ENCODE measurements at places on chromosomes 2 and 18.

- no peak for DNase-seq
Measured at GRCh38 chr2:197626965-197627625, 48.3 kb downstream of the RFTN2 start.

DNA sequence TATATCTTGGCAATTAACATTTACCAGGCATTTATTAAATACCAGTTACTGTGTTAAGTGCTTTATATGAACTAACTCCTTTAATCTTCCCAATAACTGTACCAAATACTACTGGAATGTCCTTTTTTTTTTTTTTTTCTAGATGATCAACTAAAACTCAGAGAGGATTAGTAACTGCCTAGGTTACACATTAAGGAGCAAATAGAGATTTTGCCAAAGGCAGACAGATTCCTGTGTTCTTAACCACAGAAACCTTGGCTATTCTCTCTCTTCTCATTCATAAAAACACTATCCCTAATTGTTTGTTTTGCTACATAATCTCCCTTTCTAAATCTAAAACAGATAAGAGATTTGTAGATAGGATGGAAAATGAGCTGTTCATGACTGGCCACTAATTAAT, 13.3 kb downstream of the DHX57 start:
- no peak for DNase-seq

DNA sequence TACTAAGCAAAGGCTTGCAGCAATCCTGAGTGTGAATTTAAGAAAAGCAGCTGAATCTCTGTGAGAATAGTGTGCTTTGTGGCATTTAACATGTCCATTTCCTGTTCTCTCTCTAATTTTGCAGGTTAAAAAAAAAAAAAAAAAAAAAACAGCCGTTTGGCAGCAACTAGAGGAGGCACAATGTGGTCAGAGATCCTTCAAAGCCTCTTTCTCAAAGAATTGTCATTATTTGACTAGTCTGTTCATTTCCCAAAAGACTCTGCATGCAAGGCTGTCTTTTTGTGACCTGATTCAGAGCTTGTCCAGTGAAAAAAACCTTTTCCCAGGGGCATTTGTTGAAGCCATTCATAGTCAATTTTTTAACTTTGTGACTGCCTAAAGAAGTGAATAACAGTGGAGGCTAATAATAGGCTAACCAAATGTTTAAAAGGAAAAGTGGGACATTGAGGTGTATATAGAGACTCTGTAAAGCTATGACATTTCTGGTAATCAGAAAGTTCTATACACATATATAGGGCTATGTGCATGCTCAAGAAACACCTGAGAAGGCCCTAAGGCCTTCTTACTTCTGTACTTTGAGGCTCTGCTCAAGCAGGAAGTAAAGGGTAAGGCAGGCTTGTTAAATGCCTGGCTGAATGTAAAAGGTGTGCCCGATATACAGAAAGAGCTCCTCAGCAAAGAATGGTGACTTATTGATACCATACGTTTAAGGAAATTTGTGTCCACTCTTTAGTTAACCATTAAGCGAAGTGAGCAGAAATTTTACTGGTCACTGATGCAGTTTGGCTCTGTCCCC, 289.6 kb upstream of the RAB6C start:
- no peak for DNase-seq

GRCh38 chr2:74250189-74250631, 51.8 kb downstream of the MTHFD2 start:
- no peak for DNase-seq

DNA sequence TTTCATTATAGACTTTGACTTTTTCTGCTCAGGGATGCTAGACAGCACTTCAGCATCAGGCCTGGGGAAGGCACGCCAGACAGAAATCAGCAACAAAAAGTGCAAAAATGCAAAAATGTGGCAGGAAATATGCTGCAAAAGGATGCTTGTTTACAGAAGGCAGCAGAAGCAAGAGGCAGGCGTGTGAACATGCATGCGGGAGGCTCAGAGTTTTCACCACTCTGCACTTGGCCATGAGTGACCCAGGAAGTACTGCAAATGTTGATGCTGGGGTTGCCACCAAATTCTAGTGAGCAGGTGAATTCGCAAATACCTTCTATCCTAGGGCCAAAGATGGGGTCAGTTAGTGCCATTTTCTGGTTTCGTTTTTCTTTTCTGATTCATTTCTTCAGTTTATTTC, 55.5 kb upstream of the ALKAL2 start:
- DNase-seq = no peak

DNA sequence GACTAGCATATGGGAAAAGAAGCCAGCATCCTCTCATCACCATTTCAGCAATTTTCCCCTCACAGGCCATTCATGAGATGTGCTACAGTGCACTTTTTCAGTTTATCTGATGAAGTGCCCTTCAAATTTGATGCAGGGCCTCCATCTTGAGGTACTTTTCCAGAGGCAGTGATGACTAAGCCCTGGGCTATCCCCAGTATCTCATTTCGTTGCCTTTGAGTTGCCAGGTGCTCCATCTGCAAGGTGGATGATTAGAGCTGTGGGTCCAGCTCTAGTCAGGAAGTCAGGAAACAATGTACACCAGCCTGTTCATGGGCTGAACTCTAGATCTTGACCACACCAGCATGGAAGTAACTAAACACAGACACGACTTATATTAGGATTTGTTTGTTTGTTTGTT, 425.2 kb downstream of the METTL4 start:
- DNase-seq = no peak

DNA sequence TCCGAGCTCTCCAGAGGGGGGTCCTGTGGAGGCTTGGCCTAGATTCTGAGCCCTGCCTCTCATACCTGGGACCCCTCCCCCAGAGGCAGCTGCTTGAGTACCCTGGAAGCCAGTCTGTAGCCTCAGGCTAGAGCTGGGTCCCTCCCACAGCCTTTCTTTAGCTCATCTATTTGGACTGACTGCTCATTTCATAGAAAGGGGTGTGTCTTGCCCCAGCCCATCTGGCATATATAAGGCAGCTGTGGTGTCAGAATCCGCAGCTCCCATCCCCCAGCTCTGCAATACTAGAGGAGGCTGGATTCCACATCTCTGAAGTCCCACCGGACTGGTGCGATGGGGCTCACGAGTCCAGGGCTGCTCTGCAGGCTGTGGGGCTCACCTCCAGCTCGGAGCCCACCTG, 26.1 kb downstream of the MPHOSPH10 start:
- DNase-seq = no peak

- no peak for DNase-seq
Measured at GRCh38 chr2:238025741-238026360, 35.0 kb upstream of the SCLY start.

GRCh38 chr18:22703883-22704585, 229.1 kb upstream of the RBBP8 start:
- DNase-seq = no peak

DNA sequence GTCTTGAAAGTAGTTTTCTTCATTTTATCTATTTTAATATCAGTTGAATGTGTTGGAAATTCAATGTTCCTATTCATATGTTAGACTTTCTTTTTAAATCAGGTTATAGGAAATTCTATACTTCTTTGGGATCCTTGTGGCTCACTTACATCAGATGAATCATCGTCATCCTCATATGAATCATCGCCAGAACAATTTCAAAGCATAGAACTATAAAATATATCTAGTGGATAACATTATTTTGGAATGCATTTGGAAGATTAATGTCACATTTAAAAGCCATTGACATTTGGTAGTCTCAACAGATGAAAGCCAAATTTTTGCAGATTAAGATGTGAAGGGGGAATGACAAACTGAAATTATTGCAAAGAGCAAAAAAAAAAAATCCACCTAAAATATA, 94.1 kb downstream of the FAM161A start:
- DNase-seq = no peak

DNA sequence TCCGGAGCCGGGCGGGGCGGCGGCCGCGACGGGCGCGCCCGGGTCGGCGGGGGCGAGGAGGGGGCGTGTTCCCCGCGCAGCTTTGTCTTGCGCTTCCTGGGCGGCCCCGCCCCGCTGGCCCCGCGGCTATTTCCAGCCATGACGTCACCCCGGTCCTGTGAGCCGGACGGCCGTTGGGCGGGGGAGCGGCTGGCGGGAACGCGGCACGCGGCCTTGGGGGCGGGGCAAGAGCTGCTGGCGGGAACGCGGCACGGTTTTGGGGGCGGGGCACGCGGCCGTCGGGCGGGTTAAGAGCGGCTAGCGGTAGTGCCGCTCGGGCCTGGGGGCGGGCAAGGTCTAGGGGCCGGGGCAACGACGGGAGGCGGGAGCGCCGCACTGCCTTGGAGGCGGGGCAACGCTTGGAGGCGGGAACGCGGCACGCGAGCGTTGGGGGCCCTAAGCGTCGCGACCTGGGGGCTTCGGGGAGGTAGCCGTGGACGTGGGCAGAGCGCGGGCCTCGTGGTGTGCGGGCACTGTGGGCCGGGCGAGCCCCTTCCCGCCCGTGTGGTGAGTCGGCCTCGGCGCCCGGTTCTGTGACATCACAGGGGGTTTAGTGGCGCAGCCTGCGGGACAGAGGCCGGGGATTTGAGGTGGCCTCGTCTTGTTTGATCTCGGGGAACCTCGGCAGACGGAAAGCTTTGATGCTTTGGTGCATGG, 704 bp downstream of the KLF11 start:
- peak; percentile 95 for DNase-seq

DNA sequence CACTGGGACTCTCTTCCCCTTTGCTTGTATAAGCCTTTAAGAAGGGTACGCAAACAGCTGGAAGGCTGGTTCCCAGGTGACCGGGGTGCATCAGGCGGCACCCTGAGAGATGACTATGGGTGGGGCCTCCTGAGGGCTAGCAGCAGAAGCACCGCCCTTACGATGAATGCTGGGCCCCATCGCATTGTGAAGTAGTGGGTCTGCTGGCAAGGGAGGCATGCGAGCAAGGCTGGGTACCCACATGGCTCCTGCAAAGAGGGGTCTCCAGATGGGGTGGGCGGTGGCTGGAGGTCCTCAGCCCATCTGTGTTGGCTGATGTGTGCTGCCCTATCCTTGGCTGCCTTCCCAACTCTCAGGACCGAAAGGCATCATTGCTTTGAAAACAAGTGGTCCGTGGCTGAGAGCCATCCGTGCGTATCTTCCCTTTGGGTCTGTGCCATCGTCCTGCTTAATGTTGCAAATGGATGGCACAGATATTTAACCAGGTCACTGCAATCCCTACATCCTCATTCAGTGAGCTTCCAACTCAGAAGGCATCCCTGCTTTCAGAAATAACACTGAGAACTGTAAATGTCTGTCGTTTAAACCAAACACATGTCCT, 83.5 kb upstream of the GPC1 start:
- DNase-seq = peak; percentile 73

DNA sequence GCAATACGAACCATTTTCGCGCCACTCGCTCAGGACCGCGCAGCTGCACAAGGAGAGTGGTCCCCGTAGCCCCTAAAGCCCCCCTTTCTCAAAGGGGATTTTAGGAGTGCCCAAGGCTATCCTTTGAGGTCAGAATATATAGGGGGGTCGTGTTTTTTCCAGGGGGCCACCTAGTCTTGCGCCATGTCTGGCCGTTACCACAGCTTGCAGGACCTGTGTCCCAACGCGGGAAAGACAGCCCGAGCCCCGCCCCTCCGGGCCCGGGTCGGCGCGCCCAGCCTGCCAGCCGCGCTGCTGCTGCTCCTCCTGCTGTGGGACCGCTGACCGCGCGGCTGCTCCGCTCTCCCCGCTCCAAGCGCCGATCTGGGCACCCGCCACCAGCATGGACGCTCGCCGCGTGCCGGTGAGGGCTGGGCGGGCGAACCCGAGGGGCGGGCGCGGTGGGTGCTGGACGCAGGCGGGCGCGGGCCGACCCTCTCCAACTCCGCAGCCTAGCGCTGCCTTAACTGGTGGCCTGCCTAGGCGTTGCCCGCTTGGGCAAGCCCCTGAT, at the start of gene CDCA7:
TSS of gene CDCA7 (plus strand) at position 291 of the 550 bp plus-strand sequence. CDS start at position 383, 92 bp downstream.
- DNase-seq = no peak

- DNase-seq = no peak
Measured at GRCh38 chr18:77068321-77069312, 64.0 kb downstream of the MBP start.

DNA sequence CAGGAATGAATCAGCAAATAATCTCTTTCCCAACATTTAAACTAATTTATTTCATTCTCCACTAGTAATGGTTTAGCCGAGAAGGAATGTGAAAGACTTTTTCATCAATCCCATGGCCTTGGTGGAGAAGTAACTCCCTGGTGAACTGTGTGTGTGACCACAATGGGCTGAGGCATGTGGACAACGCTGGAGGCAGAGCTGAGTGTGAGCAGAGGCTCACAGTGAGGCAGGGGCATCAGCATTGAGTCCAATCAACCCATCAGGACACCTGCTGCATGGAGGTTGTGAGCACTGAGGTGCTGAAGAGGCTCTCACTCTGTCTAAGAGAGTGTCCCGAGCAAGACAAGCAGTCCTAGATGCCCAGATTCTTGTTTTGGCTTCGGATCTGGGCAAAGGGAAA, 78.6 kb downstream of the ZNF519 start:
- DNase-seq = no peak

GRCh38 chr2:171522788-171523087, 464 bp downstream of the CYBRD1 start:
- peak; percentile 90 for DNase-seq

- no peak for DNase-seq
Measured at GRCh38 chr18:70058916-70059315, 111.2 kb upstream of the CD226 start.

GRCh38 chr2:220674033-220674432, 898.1 kb downstream of the EPHA4 start:
- DNase-seq = no peak

DNA sequence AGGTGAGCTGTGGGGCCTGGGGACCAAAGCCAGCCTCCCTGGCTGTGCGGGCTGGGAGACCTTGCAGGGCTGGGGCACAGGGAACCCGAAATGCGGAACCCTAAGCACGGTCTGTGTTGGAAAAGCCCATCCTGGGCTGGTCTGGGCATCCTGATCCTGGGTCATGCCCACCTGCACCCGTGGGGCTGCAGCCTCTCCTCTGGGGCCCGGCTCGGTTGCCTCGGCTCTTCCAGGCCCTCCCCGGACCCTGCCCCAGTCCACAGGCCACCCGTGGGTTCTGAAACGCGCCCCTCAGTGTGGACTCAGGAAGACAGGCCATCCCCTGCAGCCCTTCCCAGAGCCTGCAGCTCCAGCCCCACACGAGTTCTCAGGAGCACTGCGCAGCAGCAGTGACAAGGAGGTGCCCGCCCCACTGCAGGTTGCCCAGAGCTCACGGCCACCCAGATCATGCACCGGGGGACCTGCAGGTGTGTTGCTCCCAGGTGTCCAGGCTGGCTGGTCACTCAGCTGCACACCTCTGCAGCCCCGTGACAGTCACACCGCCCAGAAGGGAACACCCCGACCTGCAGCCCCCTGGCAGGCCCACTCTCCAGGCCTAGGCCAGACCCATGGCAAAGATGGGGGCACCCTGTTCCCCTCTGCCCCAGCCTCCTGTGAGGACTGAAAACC, 12.2 kb upstream of the NFATC1 start:
- peak; percentile 89 for DNase-seq

DNA sequence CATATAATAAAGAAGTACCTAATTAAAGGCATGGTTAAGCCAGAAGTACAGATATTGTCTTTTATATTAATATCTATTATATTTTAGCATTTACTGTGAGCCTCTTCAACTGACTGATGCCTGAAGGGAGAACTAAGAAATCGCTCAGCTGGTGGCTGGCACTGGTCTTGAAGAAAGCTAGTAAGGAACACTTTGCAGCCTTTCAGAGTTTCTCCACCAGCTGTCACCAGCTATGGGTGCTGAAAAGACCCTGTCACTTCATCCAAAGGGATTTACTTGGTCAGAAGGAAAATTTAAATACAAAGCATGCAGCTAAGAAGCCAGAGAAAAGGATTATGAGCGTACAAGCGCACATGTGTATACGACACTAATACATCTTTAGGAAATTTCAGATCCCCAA, 525.9 kb downstream of the TMEM182 start:
- no peak for DNase-seq

All from chondrocyte (in vitro differentiated cells).